Stimulated activated CD4-positive, alpha-beta T cell treated with anti-CD3 and anti-CD28 coated beads, TNF-alpha, amount 100 ng/mL, for 1 hour (primary cell): ENCODE measurements at places on chromosomes 12 and 14.

GRCh38 chr12:49041881-49042484 is 18.6 kb downstream of the KMT2D start:
- DNase-seq = no peak

- no peak for DNase-seq
Observed at GRCh38 chr12:79085106-79085682, 220.6 kb downstream of the SYT1 start.

- no peak for DNase-seq
Observed at GRCh38 chr12:2016862-2017545, 12.7 kb upstream of the DCP1B start.

GRCh38 chr14:63388766-63389431 is 70.2 kb upstream of the GPHB5 start:
- DNase-seq = peak; percentile 45

- no peak for DNase-seq
Observed at GRCh38 chr12:90959538-90960139, 4.7 kb upstream of the CCER1 start.

- DNase-seq = no peak
Observed at GRCh38 chr12:89901319-89901718, 192.7 kb upstream of the ATP2B1 start.

DNA sequence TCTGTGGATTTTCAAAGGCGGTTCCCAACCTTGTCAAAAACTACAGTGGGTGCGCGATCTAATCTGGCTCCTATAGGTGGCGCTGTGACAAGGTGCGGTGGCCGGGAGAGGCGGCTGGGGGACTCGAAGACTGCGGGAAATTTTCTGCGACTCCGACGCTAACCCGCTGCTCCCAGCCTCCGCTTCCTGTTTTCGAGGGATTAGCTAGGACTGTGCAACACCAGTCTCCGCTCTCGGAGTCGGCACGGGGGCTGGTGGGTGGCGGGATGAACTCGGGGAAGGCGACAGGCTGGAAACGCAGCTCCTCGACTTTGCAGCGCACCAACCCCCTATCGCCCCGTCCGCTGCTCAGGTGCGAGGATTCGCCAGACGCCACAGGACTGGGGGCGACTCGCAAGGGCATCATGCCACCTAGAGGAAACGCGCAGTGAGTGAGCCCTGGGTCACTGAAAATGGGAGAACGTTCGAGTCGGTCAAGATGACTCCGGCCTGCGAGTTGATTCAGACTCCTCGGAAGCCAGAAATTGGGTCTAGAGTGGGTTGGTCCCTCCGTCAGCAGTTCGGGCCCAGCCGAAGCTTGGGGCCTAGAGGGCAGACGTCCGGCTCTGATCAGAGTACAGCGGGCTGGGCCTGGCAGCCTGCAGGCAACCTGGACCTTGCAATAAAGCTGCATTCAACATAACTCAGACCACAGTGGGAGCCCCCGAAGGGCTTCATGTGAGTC is 5.5 kb upstream of the PAX9 start:
- no peak for DNase-seq

DNA sequence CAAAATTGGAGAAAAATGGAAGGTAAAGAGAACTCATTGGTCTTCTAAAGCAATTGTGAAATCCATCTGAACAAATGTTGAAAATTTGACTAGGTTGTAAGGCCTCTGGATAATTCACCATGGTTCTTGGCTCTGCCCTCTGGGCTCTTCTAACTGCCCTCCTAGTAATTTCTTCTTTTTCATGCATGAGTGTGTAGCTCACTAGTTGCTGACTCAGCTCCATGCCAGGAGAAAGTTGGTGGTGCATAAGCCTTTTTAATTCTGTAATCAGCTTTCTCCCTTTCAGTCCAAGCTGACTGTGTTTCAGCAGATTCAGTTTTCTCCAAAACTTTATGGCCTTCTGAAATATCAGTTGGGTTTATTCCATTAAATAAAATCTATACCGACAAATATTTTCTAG is 877.8 kb upstream of the ATXN7L3B start:
- DNase-seq = no peak

- no peak for DNase-seq
Observed at GRCh38 chr12:114165921-114166320, 199.8 kb upstream of the RBM19 start.

DNA sequence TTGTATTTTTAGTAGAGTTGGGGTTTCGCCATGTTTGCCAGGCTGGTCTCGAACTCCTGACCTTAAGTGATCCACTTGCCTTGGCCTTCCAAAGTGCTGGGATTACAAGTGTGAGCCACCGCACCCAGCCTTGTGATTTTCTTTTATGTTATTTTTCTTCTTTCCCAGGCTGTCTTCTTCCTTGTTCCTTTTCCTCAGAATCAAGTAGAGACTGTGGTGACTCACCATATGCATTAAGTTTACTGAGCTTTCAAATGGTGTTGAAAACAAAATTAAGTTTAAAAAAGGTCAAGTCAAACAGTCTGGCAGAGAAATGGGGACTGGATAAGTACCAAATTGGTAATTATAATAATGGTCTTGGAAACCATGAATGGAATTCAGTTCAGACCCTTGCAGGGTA is 5.7 kb downstream of the ARPC3 start:
- no peak for DNase-seq

- no peak for DNase-seq
Observed at GRCh38 chr14:59333235-59333634, 131.9 kb downstream of the GPR135 start.

DNA sequence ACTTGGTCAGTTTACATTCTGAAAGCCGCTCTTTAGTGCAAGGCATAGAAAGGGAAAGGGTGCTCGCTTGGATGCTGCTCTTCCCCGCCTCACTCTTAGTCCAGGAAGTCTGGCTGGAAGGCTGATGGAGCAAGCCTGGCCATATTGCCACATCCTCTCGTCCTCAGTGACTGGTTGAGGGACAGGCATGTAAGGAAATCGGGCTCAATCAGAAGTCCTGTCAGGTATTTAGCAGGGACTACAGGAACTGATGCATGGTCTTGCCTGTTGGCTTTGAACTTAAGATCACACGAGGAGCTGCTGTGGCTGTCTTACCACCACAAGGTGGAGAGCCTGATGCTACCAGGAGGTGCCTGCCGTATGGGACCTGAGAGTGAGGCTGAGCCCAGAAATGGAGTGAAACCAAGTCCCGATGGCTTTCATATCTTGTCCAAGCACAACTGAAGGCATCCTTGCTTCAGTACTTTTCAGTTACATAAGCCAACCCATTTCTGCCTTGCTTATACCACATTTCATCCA is 10.7 kb upstream of the C12orf75 start:
- no peak for DNase-seq

DNA sequence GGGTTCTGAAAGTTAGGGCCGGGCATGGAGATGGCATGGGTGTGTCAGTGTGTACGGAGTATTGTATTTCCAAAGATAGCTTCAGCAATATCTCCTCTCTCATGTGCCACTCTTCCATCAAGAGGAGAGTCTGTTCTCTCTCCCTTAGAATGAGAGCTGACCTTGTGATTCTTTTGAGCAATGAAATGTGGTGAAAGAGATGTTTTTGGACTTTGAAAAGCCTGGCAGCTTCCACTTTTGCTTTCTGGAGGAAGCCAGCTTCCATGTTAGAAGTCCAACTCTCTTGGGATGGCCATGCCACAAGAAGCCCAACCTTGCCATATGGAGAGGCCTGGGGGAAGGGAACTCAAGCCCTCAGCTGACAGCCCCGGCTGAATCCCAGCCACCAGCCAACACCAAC is 72.4 kb upstream of the GZMB start:
- no peak for DNase-seq

DNA sequence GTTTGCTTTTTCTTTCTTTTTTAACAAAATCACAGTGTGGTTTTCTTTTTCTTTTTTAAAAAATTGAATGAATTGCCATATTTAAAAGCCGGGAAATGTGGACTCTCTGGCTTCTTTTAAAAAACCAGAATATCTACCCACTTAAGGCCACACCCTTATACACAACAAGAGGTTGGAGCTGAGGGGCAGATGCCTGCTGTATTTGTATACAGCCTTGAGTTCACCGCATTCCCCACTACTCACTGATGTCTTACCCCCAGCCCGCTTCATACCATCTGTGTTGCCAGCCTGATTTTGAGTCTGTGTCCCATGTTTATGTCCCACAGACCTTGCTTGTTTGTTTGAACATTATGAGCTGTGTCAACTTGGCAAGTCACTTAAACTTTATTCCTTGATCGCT is 14.3 kb downstream of the JDP2 start:
- no peak for DNase-seq

DNA sequence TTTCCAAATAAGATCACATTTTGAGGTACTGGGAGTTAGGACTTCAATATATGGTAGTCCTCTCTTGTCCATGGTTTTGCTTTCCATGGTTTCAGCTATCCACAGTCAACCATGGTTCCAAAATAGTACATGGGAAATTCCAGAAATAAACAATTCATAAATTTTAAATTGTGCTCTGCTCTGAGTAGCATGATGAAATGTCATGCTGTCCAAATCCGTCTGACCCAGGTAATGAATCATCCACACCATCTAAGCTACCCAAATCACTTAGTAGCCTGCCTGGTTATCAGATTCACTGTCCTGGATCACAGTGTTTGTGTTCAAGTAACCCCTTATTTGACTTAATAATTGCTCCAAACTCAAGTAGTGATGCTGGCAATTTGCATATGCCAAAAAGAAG is 197.9 kb downstream of the TMTC3 start:
- no peak for DNase-seq

DNA sequence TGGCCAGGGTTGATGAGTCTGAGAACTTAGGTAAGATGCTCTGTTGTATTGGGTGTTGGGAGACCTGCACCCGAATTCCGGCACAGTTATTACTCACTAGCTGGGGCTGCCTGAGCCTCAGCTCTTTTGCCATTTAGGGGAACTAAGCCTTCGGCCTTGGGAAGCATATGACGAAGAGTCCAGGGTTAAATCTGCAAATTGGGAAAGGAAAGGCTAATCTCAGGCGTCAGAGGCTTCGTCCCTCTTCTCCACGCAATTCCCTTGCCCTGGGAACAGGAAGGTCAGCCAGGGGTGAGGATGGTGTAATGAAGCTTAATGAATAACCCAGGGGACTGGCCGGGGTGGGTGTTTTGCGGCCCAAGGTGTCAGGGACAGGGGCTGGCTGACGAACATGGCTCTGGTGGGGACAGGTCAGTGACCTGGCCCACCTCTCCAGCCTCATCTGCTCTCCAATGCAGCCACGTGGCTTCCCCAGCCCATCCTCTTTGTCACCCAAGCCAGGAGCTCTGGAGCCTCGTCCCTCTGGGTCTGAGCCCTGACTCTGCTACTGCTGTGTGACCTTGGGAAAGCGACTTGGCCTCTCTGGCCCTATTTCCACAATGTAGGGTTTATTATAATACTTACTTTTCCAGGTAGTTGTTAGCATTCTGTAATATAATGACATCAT is 3.8 kb upstream of the SDSL start:
- DNase-seq = no peak

GRCh38 chr14:72401632-72402376 is 469.6 kb downstream of the RGS6 start:
- no peak for DNase-seq

GRCh38 chr12:104411826-104412641 is 44.7 kb upstream of the CHST11 start:
- DNase-seq = no peak

- no peak for DNase-seq
Observed at GRCh38 chr12:68580911-68581310, 29.8 kb upstream of the RAP1B start.

DNA sequence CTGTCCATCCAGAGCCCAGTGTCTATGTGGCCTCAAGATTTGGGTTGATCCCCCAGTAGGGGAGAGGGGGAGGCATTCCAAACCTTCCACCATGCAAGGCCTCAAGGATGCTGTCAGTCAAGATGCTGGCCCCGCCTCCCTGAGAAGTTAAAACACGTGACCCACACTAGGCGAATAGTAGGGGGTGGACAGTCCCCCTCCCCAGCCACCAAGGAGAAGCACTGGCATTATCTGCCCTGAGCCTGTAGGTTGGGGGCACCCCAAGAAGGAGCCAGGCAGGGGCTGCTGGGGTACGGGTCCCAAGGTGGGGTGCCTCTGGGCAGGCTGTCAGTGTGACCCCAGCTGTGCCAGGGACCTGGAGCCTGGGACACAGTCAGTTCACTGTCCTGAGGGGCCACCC is 2.3 kb downstream of the SLC25A29 start:
- DNase-seq = no peak

- DNase-seq = no peak
Observed at GRCh38 chr14:28704153-28704552, 62.4 kb upstream of the FOXG1 start.

DNA sequence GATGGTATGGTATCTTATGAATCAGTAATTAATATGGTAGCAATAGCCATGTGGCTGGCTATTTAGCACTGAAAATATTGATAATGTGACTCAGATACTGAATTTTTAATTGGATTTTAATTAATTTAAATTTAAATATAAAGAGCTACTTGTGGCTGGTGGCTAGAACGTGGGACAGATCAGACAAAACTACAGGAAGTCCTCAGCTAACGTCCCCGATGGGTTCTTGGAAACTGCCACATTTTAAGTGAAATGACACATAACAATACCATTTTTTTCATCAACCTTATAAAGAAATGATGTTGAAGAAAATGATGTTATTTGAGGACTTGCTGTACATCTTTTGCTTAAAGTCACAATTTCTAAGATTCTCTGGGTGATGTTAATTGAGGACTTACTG is 138.1 kb upstream of the FLRT2 start:
- DNase-seq = no peak

GRCh38 chr12:130457215-130457614 is 119.5 kb downstream of the PIWIL1 start:
- no peak for DNase-seq

- DNase-seq = no peak
Observed at GRCh38 chr14:36690311-36691040, 28.8 kb downstream of the PAX9 start.

DNA sequence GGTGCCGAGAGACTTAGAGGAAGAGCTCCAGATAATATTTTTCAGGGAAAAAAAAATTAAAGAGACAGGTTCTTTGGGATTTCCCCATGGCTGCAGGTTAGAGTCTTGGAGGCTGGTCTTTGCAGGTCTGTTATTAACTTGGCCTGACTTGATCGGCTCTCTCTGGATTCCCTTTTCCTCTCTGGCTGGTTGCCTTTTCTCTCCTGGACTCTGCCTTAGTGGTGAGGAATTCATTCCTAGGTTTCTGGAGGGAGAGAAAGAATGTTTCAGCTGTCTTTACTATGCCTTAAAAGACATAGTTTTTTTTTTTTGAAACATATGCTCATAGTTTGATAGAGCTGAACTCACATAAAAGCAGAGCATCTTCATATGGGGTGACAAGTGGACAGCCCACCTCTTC is 336.3 kb downstream of the BMP4 start:
- DNase-seq = no peak

DNA sequence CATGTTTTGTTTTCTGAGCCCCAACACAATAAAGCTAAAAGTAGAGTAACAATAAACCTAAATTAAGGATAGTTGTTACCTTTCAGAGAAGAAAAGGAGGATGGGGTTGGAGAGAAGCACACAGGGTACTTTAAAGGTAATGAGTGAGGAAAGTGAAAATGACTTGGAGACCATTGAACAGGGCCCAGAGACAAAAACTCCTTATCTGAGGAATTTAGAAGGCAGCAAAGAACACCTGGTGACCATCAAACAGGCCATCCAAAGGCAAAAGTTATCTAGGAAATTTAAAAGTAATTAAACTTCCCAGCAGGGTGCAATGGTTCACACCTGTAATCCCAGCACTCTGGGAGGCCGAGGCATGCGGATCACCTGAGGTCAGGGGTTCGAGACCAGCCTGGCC is 39.0 kb upstream of the CEP83 start:
- DNase-seq = no peak

GRCh38 chr14:89720741-89721729 is 233.5 kb downstream of the EFCAB11 start:
- DNase-seq = peak; percentile 46
